Epithelial cell of alveolus of lung (primary cell): ENCODE measurements at places on chromosomes 7 and 10. TPM values are rescaled to one million over a fixed set of nuclear protein-coding genes. Genes with fewer than 3 reads are reported as not detected.

Gene PAPSS2
- total RNA-seq, result 44.0 and 77.2 TPM in 2 replicates

Gene TRIM50
- not detected in 2 replicates for total RNA-seq

Gene GRM3
- total RNA-seq, result not detected in 2 replicates

Gene IFT22
- 19.1 and 24.6 TPM in 2 replicates for total RNA-seq

Gene HOXA5
- 125 and 134 TPM in 2 replicates for total RNA-seq

Gene TMEM176B
- 14.3 TPM in 1 of 2 replicates, not detected in the other for total RNA-seq

Gene AFAP1L2
- 5.3 and 8.8 TPM in 2 replicates for total RNA-seq

Gene PNLIP
- total RNA-seq, result not detected in 2 replicates

Gene NUTM2A
- total RNA-seq, result 1.0 and 1.9 TPM in 2 replicates

Gene CRHR2
- not detected in 2 replicates for total RNA-seq

Gene VWA2
- total RNA-seq, result not detected in 2 replicates

Gene AGR3
- not detected in 2 replicates for total RNA-seq

Gene FRAT1
- total RNA-seq, result 1.8 and 5.7 TPM in 2 replicates

Gene OIT3
- total RNA-seq, result not detected in 2 replicates

Gene PTPRN2
- total RNA-seq, result 0.78 and 2.7 TPM in 2 replicates

Gene CYP3A5
- 0.24 and 0.39 TPM in 2 replicates for total RNA-seq

Gene GRID1
- total RNA-seq, result under 0.01 and 0.16 TPM in 2 replicates

Gene WEE2
- not detected in 2 replicates for total RNA-seq

Gene ACBD7
- total RNA-seq, result 0.40 and 1.9 TPM in 2 replicates

Gene FHIP2A
- total RNA-seq, result 12.5 and 27.1 TPM in 2 replicates

Gene POU6F2
- not detected in 2 replicates for total RNA-seq

Gene NANOS1
- 0.65 and 0.72 TPM in 2 replicates for total RNA-seq

Gene ZNF117
- 0.52 and 3.4 TPM in 2 replicates for total RNA-seq

Gene PON3
- total RNA-seq, result 0.13 TPM in 1 of 2 replicates, not detected in the other
